ENCODE measurements at places on chromosomes 2 and 18.
A peak's percentile ranks its signal among the peaks of the same experiment; 100 is the strongest.

DNA sequence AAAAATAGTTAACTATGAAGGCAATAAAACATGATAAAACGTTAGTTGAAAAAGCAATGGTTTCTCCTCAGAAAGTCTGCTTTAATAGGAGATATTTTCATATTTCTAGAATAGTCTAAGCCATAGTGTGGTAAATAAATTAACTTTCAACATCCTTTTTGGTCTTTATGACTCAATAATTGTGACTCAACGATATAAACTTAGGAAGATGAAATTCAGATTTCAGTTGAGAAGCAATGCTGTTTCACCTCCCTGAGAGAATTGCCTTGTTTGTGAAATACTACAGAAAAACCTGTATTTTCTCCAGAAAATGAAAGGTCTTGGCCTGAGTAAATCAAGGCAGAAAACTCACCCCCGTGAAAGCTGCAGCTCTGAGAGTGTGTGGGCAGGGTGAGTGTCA is 166.9 kb downstream of the ETAA1 start:
- no peak for DNase-seq

DNA sequence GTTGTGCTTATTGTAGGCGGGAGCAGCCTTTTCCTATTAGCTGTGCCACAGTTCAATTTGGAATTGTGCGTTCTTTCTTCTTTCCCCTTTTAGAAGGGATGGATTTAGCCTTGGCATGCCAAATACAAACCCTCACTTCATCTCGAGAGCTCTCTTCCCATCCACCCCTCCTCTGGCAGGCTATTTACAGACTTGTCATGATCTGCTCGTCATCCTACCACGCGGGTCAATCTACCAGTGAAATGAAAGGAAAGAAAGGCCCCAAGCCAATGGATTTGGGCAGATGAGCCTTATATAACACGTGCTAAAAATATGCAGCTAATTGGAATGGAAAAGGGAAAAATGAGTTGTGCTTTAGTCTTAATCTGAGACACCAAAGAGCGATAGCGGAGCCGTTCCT is 277.5 kb downstream of the PRKCE start:
- no peak for DNase-seq

DNA sequence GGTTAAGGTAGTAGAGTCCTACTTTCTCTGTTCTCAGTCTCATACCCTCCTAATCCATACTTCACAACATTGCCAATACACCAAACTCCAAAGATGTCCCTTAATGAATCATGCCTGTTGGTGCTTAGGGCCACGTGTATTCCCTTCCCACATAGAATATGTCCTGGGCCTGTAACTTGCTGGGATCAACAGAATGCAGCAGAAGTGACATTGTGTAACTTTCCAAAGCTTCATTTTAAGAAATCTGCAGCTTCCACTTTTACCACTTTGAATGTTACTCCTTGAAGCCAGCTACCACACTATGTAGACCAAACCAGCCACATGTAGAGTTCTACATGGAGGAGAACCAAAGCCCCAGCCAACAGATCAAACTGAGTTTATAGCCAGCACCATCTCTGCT is 58.5 kb upstream of the ARHGAP15 start:
- DNase-seq: no peak

GRCh38 chr2:42792583-42793333 is at the start of gene HAAO:
Gene HAAO, minus strand, starts transcription at chr2:42792583. Its CDS starts 47 bp downstream, at chr2:42792536.
- no peak for DNase-seq

DNA sequence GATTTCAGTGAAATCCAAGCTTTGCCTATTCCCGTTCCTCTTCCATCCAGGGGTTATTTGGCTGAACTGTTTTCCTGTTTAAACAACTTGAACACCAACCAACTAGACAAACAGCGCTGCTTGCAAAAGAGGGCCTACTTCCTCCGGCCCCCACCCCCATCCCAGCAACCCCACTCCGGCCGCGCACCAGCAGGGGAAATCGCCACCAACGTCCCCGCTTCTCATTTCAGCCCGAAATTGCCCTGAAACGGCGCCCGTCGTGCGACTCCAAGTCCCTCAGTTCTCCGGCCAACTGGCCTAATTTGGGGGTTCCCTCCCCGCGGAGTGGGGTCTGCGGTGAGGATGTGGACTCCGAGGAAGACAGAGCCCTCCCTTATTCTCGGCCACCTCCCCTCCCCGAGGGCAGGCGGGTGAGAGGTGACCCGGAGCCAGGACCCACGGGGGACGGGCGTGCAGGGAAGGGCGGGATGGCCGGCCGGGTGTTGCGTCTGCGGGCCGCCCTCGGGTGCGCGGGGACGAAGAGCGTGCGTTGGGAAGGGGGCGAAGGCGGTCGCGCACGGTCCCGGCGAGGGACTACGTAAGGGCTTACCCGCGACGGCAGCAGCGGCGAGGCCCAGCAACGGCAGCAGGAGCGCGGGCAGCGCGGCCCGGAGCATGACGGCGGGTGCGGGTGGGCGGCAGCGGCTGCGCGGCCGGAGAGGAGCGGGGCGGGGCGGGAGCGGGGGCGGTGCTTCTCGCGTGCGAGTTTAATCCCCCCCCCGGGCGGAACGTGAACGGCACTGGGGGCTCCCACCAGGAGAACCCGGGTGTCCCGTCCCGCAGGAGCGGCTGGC is at the start of gene CD302:
Gene CD302, minus strand, starts transcription at position 666 of the 833 bp plus-strand sequence. Its CDS starts 10 bp downstream, at position 656.
- DNase-seq: peak; percentile 34

- no peak for DNase-seq
Measured at GRCh38 chr2:216827073-216827720, 32.7 kb downstream of the TNP1 start.

- peak; percentile 14 for DNase-seq
Measured at GRCh38 chr2:37871456-37872191, 53.5 kb upstream of the RMDN2 start.

DNA sequence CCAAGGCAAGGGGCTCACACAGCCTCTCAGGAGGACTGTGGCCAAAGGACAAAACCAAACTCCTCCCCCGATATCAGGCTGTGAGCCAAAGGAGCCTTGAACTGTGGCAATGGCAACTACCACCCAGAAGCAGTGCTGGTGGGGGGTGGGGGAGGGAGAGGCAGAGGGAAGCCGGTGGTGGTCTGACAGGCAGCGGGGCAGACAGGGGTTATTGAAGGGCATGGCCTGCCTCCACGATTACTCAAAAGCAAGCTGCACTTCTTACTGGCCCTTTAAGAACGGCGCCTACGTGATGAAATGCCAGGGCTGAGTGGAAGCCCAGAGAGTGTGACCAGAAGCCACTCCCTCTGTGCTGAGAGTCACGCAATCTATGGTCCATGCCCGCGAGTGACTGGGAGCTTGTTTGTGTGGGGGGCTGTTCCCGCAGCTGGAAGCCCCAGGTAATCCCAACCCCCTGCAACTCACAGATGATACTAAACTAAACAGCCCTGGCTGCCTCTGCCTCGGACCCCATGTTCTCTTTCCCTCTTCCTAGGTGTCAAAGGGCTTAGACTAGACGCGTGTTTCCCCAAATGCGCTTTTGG is 128.2 kb upstream of the CXCR4 start:
- peak; percentile 34 for DNase-seq

- peak; percentile 61 for DNase-seq
Measured at GRCh38 chr2:166344286-166345113, 31.2 kb downstream of the SCN9A start.

DNA sequence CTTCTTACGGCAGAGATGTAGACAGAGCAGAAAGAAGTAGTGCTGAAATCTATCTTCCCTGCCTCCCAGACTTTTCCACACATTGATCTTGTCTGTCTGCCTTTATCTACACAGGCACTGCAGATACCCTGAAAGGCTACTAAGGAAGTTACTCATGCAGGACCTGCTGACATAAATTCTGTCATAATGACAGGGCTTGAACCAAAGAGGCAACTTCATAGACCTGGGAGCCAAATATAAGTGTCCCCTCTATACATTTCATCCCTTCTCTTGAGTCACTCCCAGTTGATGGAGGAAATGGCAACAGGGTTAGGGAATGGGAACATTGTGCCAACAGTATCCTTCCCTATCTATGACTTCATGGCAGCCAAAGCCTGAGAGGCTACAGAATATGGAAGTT is 157.5 kb downstream of the TNS1 start:
- no peak for DNase-seq

DNA sequence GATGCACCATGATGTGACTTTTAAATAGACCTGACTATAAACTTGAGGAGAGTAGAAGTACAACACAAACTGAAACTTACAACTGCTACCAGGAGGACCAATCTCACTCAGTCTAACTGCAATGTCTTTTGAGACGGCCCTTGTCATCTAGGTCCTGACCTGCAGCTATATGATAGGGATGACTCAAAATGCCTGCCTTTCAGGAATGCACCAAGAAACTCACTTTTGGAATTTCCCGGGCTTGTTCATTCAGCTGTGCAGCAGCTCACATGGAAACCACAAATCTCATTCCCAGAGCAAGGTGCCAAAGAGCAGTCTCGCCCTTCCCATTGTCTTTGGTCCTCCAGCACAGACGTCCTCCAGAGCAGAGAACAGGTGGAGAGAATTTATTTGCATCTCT is 113.7 kb downstream of the SPOPL start:
- DNase-seq: peak; percentile 73

DNA sequence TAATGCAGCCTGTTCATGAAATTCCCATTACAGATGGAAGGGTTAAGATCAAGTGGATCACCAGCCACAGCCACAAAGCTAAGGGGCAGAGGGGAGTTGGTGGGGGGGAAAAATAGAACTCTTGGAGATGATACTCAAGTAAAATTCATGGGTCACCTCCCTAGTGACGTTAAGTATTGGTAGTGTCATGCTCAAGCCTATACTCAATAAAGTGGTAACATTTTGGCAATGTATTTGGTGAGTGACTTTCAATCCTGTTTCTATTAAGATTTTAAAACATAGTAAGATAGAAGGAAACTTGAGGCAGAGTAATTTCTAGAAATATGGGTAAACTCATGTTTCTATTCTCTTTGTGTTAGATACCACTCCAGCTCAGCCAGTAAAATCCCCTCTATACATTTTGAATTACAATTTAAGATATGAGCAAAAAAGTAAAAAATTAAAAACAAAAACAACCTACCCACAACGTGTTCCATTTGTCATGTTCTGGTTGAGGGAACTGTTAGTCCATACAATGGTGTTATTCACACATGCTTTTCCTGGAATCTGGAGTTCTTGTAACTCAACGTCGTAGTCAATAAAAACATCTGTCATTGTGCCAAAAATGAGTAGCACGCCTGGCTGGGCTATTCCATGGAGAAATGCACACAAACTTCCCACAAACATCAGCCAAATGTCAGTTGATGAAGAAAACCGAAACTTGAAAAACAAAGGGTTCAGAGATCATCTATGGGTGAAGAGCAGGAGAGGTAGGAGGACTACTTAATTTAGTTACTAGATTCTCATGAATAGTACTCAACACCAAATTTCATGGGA is 18.1 kb downstream of the ABCB11 start:
- DNase-seq: no peak

DNA sequence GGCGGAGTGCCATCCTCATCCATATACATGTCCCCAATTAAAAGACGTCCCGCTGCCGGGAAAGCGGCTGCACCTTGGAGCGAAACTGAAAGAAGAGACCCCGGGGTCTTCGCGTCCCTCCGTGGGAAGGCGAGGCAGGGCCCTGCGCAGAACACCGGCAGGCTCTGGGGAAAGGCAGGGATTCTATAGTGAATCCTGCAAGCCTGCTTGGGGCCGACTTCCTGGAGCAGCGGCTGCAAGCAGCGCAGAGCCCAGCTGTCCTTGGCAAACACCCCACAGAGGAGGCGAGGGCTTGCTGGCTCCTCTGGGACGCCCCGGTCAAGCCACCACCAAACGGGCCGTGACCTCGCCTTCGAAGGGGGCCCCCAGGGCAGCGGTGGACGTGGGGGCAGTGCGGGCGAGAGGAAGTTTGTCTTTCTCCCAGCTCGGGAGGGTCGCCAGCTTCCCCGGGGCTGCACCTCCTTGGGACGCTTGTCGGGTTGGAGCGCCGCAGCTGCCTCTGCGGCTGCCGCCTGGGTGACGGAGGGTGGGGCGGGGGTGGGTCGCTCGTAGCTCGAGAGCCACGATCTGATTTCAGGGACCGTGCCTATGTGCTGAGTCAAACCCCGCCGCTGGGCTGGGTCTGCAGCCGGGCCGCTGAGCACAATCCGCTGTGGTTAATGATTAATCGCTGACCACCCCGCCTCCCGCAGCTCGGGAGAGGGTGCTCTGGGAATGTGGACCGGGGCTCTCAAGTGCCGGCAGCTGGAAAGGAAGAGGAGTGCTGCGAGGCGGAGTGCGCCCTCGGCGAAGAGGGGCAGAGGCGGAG is 486 bp upstream of the GPR39 start:
- DNase-seq: peak; percentile 97

- peak; percentile 80 for DNase-seq
Measured at GRCh38 chr18:62249478-62250097, 62.5 kb downstream of the RELCH start.

DNA sequence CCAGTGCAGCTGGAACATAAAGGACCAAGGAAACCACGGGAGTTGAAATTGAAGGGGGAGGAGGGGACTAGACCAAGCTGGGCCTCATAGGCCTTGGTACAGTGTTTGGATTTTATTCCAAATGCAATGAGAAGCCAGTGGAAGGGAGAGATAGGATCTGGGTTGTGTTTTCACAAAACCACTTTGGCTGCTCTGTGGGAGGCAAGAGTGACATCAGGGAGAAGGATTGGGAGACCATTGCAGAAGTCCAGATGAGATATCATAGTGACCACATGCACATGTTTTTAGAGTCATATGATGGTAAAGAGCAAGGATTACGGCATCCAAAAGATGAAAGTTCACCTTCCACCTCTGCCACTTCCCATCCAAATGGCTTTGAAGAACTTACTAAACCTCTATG is 210.2 kb downstream of the PAX3 start:
- no peak for DNase-seq

GRCh38 chr2:38217401-38218188 is 141.6 kb upstream of the CYP1B1 start:
- DNase-seq: no peak

- DNase-seq: no peak
Measured at GRCh38 chr2:238427435-238428162, 872 bp downstream of the ASB1 start.

- DNase-seq: no peak
Measured at GRCh38 chr18:62788876-62789275, 73.5 kb downstream of the PHLPP1 start.

DNA sequence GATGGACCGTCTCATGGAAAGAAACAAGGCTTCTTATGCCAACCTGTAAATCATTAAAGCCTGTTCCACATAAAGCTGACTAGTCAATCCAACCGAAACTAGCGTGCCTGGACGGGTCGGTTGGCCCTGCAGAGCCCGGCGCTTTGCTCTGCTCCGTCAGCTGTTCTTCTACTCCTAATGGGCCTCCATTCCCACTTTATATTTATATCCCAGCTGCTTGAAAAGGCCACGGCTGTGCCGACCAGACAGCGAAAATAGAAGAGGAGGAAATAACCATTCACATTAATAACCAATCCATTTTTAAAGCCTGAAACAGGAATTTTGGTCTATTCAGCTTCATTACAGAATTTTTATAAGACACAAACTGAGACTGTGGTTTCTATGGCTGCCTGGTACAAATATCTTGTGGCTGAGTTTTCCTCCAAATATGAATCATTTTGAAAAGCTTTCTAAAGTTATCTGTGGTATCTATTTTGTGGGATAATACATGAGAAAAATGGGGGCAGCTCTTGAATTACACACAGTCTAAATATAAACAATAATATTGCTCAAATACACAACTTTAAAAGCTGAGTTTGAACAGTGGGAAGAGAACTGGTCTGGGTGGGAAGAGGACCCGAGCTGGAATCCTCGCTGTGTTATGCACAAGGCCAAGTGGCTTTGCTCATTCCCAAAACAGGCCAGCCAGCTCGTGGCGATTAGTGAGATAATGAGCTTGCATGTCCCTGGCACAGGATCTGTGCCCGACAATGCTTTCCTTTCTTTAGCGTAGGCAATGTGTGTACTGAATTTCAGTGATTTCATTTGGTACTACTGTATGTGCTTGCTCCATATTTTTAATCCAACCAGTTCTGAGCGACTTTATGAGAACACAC is 10.5 kb upstream of the FAM124B start:
- peak; percentile 42 for DNase-seq

Measured in brain microvascular endothelial cell (primary cell).